ENCODE measurements at places on chromosomes 2 and 18. TPM values are rescaled to one million over a fixed set of nuclear protein-coding genes. Genes with fewer than 3 reads are reported as not detected.

C2orf78 gene
- total RNA-seq = not detected

CNRIP1 gene
- total RNA-seq = 28.1 TPM

SH2D6 gene
- not detected for total RNA-seq

SERPINB10 gene
- not detected for total RNA-seq

LYG1 gene
- 0.73 TPM for total RNA-seq

KLHL41 gene
- total RNA-seq = 9.8 TPM

DBI gene
- total RNA-seq = 160 TPM

GPR155 gene
- total RNA-seq = 7.1 TPM

INSIG2 gene
- total RNA-seq = 11.6 TPM

SLC16A14 gene
- total RNA-seq = 2.6 TPM

ANKRD12 gene
- total RNA-seq = 50.8 TPM

GALNT14 gene
- 0.66 TPM for total RNA-seq

VAMP8 gene
- total RNA-seq = 2.8 TPM

TRIM43B gene
- total RNA-seq = not detected

FKBP7 gene
- 49.9 TPM for total RNA-seq

VSNL1 gene
- total RNA-seq = 0.29 TPM

OBSL1 gene
- 69.1 TPM for total RNA-seq

CKAP2L gene
- total RNA-seq = 0.50 TPM

CACNB4 gene
- 1.2 TPM for total RNA-seq

ZNF385B gene
- not detected for total RNA-seq

MC2R gene
- not detected for total RNA-seq

ICOS gene
- not detected for total RNA-seq

GKN2 gene
- not detected for total RNA-seq

AMER3 gene
- total RNA-seq = not detected

MEP1B gene
- total RNA-seq = 0.17 TPM

SCTR gene
- not detected for total RNA-seq

CXCR2 gene
- total RNA-seq = not detected

DYSF gene
- 0.15 TPM for total RNA-seq

GTF2A1L gene
- 0.87 TPM for total RNA-seq

GAREM2 gene
- total RNA-seq = 1.3 TPM

LOXHD1 gene
- not detected for total RNA-seq

SNED1 gene
- total RNA-seq = 52.9 TPM

CPO gene
- 0.17 TPM for total RNA-seq

SLC9A4 gene
- not detected for total RNA-seq

UGT1A4 gene
- not detected for total RNA-seq

MFSD6 gene
- 25.6 TPM for total RNA-seq

All from smooth muscle cell of trachea (primary cell).